ENCODE measurements at places on chromosomes 4 and X.

DNA sequence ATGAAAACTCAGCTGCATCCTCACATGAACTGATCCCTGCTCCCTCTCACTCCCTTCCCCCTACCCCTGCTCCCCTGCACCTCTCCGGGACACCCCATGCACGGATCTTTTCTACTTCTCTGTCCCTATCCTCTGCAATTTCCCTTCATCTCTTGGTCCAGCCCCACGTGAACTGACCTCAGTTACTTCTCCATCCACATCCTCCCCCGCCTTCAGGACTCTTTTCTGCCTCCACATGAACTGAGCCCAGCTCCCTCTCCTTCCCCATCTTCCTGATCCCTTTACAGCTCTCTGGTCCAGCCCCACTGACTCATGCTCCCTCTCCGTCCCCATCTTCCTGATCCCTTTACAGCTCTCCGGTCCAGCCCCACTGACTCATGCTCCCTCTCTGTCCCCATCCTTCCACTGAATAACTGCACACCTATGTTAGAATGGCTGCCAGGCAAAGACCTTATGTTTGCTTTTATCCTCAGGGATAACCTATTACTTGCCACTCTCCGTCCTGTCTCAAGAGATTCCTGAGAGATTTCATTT is 5.6 kb downstream of the CETN2 start:
- DNase-seq: no peak

GRCh38 chr4:147828331-147828905 is 96.5 kb downstream of the ARHGAP10 start:
- DNase-seq: no peak

DNA sequence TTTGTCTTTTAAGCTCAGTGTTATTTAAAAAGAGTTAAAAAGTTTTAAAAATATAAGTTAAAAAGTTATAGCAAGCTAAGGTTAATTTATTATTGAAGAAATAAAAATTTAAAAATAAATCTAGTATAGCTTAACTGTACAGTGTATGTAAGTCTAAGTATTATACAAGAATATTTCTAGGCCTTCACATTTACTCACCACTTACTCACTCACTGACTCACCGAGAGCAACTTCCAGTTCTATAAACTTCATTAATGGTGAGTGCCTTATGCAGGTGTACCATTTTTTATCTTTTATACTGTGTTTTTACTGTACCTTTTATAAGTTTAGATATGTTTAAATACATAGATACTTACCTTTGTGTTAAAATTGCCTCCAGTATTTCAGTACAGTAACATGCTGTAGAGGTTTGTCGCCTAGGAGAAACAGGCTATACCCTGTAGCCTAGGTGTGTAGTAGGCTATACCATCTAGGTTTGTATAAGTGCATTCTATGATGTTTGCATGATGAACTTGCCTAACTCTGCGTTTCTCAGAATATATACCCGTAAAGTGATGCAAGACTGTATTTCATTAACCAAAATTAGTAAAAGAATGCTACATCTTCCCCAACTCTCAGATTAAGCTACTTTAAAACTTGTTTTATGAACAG is 202.9 kb downstream of the CFAP299 start:
- DNase-seq: no peak

- no peak for DNase-seq
Observed at GRCh38 chr4:122548886-122549630, 71.8 kb downstream of the IL21 start.

DNA sequence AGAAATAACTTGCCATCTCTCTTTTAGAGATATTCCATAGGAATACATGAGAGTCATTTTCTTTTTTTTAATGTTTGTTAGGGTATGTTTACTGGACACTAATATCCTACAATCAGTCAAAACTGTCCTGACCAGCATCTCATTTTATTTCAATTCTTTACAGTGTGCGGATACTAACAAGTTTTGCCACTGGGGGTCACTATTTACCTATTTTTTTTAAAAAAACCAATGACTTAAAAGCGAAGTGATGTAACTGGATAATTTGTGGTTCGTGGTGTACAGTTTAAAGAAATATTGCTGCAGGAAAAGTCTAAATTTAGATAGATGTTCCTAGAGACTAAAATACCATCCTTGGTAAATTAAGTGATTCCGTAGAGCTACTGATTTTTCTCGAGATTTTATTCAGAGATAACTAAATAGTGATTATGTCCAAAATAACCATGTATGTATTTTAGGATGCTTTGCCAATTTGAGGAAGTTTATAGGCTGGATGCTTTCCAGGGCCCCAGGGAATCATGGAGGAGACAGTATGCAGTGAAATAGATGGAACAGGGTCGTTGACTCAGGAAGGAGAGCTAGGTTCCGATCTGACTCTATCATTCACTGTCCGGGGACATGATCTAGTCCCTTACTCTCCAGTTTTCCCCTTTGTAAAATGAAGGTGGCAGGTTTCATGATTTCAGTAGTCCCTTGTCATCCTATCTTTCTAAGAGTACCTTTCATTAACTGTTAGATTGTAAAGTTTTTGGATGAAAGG is 34.0 kb upstream of the GNPDA2 start:
- no peak for DNase-seq

DNA sequence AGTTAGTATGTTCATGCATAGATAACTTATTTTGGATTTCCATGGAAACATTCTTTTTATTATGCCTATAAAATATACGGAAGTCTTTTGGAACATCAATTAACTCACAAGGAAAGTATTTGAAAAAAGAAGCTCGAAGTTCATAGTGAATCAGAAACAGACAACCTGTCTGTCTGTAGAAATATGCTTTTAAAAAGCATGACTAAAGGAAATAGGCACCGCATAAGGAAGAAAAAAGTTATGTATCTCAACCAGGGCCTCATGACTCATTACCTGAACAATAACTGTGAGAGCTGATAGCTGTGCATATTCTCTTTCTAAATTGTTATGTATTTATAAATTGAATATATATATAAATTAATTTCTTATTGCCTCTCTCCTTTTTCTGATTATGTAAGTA is 324.1 kb downstream of the TLL1 start:
- no peak for DNase-seq

DNA sequence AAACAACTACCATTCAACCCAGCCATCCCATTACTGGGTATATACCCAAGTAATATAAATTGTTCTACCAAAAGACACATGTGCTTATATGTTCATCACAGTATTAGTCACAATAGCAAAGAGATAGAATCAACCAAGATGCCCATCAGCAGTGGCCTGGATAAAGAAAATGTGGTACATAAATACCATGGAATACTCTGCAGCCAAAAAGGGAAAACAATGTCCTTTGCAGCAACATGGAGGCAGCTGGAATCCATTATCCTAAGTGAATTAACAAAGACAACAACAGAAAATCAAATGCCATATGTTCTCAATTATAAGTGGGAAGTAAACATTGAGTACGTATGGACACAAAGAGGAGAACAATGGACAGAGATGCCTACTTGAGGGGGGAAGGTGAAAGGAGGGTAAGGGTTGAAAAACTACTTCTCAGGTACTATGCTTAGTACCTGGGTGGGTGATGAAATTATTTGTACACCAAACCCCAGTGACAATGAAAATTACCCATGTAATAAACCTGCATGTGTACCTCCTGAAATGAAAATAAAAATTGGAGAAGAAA is 632.1 kb upstream of the AADAT start:
- DNase-seq: no peak

DNA sequence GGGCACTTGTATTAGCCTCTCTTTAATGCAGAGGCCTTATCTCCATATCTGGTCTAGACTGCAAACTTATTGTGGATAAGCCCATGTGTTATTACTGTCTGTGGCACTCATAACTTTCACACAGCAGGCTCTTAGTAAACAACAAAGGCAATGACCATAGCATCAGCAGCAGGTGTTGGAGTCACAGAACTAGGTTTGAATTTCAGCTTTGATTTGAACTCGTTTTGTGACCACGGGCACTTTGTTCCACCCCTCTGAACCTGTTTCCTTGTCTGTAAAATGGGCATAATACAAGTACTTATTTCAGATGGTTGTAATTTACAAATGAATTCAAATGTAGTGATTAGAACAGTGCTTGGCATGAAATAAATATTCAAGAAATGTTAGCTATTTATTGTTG is 121.8 kb upstream of the C1GALT1C1 start:
- no peak for DNase-seq

- DNase-seq: no peak
Observed at GRCh38 chr4:83362492-83363329, 28.1 kb upstream of the HPSE start.

DNA sequence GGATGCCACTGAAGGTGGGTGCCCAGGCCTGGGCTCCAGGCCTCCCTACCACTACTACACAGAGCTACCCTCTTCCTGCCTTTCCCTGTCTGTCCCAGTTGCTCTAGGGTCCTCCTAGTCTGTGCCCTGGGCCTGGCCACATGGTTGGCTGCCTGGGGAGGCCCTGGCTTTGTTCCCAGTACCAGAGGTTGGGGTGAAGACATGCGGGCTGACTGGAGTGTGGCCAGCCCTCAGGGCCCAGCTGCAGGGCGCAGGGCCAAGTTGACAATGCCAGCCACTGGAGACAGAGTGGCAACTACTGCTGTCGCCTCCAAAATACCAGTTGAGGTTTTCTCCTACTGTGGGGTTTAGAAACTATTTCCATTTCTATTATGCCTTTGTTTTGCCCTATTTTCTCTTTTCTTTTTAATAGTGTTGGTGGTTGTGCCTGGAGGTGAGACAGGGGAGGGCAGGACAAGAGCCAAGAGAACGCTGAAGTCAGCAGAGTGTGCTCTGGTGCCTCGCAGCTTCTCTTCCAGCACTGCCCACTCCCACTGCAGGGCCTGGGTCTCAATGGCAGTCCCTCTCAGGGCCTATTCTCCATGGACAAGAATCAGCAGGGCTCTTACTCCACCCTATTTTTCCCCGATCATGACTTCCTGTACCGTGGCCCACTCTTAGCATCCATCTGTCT is 32.2 kb upstream of the XPNPEP2 start:
- no peak for DNase-seq

DNA sequence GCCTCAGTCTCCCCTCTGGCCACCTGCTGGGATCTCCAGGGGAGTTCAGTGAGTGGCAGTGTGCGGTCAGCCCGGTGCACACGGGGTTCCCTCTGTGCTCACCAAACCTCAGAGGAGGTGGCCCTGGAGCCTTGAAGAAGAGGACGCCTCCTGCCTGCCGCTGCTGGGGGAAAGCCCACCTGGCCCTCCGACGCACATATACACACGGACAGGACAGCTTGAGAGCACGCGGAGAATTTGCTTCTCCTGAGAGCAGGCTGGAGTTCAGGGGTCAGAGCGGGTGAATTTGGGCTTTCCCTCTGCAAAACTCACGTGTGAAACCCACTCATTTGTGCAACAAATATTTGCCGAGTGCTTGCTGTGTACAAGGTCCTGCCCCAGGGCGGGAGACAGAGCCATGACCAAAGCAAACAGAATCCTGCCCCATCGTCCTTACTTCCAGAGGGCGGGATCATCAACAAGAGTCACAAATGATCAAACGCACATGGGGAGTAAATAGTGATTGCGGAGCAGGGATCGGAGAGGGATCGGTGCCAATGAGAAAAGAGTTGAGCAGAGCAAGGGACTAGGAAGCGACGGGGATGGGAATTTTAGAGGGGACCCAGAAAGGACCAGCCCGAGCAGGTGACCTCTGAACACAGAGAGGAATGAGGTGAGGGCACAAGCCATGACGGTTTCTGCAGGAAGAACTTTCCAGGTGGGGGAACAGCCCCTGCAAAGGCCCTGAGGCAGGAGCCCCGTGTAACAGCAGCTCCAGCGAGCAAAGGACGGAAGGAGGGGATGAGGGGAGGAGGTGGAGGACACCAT is 17.6 kb downstream of the BLOC1S4 start:
- DNase-seq: no peak

- DNase-seq: no peak
Observed at GRCh38 chrX:112759966-112760365, 80.2 kb upstream of the LHFPL1 start.

DNA sequence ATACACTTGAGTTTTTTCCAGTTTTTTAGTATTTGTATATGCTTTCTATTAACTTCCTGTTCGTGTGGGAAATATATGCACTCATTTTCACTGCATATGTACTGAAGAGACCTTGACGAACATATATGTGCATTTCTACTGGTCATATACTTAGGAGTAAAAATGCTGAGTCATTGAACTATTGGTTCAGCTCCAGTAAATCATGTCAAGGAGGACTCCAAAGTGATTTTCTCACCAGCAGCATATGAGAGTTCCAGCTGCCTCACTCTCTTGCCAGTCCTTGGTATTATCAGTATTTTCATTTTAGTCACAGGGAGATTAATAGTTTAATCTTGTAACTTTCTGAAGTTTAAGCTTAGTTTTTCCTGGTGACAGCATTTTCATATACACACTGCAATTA is 2750.2 kb downstream of the ARAP2 start:
- DNase-seq: no peak

DNA sequence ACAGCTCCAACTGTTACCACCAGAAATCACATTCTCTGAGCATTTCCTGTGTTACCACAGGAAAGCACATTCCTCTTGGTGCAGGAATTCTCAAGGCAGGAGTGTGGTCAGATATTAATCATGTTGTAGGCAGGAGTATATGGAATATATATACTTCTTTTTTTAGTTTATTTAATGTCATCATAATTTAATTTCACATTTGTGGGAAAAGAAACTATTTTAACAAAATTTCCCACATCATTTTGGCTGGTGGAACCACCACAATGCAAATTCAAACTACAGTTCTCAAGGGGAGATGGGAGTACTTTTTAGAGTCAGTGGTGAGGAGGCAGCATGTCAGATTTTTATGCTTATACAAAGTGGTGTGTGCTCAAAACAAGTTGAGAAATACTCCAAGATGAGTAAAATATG is 139.0 kb downstream of the ATP10D start:
- no peak for DNase-seq

- DNase-seq: no peak
Observed at GRCh38 chrX:153564047-153564606, 34.8 kb downstream of the CCNQ start.

GRCh38 chr4:39255871-39256270 is 73.5 kb downstream of the WDR19 start:
- DNase-seq: no peak

- DNase-seq: no peak
Observed at GRCh38 chrX:32451954-32452695, 759.2 kb downstream of the DMD start.

DNA sequence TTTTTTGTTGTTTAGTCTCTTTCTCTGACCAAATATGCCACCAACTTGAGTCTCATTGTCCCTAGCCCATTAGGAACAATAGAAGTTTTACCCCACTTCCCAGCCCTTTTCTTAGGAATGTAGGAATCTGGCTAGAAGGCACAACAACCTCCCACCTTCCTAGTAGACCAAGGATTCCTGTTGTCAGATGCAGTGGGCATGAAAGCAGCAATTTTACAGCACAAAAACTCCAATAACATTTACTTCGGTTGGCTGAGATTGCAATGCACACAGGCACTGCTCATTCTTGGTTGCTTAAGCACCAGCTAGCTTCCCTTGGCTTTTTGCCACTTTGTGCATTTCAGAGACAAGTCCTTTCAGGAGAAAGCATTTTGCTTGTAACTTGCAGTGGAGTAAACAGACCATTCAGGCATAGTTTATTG is 312.8 kb downstream of the TENM3 start:
- DNase-seq: no peak

- no peak for DNase-seq
Observed at GRCh38 chrX:13147733-13148132, 103.3 kb upstream of the FAM9C start.

Data from activated CD8-positive, alpha-beta memory T cell treated with anti-CD3 and anti-CD28 coated beads for 1 hour (primary cell).